ENCODE measurements at places on chromosomes 16 and 17.

- no peak for DNase-seq
Observed at GRCh38 chr16:27231692-27232060, 28.4 kb downstream of the KDM8 start.

GRCh38 chr17:49881054-49881402 is 33.2 kb upstream of the TAC4 start:
- DNase-seq: no peak

GRCh38 chr17:59754552-59754951 is 47.1 kb downstream of the VMP1 start:
- DNase-seq: peak; percentile 90

DNA sequence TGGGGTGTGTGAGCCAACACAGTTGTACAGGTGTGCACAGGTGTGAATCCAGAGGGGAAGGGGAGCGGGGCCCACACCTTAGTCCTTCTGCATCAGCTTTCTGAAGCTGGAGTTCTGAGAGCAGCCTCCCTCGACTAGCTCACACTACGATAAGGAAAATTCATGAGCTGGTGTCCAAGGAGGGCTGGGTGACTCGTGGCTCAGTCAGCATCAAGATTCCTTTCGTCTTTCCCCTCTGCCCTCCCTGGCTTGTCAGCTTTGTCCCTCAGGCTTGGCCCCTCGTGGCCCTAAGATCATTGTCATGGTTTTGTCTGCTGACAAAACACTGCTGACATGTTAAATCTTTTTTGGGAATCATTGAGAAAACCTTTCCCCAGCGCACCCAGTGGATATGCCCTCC is 47.5 kb downstream of the OR1D5 start:
- no peak for DNase-seq

DNA sequence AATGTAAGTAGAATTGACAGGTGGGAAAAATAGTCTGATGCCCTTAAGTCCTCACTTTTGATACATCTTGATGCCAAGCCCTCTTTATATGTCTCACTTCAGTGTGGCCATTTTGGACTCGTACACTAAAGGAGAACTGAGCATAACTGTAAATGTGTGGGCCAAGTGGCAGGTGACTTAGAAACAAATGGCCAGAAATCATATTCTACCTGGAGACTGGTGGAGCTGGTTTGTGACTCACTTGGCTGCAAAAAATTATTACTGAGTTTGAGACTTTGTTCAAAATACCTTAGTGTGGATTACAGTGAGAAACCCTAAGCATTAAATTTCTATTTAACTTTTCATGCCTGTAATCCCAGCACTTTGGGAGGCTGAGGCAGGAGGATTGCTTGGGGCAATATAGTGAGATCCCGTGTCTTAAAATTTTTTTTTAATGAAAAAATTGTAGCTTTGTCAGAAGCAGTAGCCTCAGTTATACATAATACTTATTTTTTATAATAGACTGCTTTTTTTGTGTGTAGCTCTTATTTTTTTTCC is 5.0 kb downstream of the HAPSTR1 start:
- no peak for DNase-seq

GRCh38 chr17:6512552-6512951 is 43.8 kb downstream of the PITPNM3 start:
- no peak for DNase-seq

- DNase-seq: no peak
Observed at GRCh38 chr17:62064791-62065563, at the start of gene MED13. Gene MED13 (minus strand): TSS chr17:62065278. CDS start chr17:62065205, 73 bp downstream.

DNA sequence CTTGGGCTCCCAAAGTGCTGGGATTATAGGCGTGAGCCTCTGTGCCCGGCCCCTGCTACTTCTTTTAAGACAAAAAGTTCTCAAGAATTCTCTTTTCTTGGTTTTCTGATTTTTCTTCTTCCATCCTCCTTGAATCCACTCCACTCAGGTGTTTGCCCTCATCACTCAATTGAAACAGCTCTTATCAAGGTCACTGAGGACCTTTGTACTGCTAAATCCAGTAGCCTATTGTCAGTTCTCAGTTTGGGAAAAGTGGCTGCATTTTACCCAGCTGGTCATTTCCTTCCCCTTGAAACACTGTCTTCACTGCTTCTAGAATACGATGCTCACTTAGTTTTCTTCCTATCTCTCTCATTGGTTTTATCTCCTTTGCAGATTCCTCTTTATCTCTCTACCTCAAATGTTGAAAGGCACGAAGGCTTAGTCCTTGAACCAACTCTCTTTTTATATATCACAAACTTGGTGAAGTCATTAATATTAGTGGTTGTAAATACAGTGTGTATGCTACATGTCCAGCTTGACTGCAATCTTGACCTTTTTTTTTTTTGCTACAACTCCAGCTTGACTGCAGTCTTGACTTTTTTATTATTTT is 29.8 kb downstream of the ZNRF1 start:
- DNase-seq: no peak

DNA sequence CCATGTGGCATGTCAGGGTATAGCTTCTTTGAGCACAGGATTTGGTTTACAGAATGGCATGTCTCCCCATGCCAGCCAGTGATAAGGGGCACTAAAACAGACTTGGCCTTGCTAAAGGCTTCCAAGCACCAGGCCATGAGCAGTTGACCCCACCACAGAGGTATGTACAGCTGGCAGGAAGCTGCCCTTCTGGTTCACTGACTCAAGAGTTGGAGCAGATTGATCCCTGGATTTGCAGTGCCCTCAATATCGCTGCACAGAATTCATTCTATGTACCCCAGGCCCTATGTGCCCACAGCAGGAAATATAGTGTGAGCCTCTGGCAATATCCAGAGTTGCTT is 24.3 kb downstream of the HLF start:
- no peak for DNase-seq

DNA sequence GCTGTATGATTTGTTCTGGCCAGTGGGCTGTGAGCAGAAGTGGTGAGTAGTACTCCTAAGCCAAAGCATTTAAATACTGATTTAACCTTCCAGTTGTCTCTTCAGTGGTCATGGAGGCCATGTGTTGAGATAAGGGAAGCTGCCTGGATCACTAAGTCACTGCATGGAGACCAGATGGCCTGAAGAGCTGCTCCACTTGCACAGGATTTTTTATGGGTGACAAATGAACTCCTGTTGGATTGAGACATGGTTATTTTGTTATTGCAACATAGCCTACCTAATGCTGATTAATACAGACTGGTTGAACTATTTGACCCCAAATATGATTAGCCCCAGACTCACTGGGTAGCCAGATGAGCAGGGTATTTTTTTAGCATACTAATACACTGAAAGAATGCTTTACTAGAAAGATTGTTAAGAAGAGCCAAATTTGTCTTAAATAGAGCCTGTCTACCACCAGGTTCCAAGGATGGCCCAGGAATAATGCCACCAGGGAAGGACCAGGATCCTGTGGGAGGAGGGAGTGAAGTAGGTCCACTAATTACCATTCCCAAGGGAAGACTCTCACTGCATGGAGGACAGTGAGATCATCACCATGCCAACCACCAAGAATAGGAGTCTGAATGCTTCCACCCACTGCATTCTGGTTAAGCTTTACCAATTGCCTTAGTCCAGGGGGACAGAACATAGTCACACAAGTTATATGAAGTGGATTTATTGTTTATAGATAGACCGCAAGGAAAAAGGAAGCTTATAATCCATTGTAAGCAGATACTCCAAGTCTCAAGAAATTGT is 187.4 kb upstream of the IRX6 start:
- no peak for DNase-seq

- peak; percentile 36 for DNase-seq
Observed at GRCh38 chr16:15682105-15682570, 32.1 kb downstream of the NDE1 start.

GRCh38 chr16:14292051-14292825 is 221.1 kb downstream of the MRTFB start:
- DNase-seq: no peak

GRCh38 chr16:46899443-46900143 is 15.4 kb downstream of the GPT2 start:
- no peak for DNase-seq

GRCh38 chr16:47858333-47858982 is 297.3 kb downstream of the ABCC12 start:
- DNase-seq: no peak

DNA sequence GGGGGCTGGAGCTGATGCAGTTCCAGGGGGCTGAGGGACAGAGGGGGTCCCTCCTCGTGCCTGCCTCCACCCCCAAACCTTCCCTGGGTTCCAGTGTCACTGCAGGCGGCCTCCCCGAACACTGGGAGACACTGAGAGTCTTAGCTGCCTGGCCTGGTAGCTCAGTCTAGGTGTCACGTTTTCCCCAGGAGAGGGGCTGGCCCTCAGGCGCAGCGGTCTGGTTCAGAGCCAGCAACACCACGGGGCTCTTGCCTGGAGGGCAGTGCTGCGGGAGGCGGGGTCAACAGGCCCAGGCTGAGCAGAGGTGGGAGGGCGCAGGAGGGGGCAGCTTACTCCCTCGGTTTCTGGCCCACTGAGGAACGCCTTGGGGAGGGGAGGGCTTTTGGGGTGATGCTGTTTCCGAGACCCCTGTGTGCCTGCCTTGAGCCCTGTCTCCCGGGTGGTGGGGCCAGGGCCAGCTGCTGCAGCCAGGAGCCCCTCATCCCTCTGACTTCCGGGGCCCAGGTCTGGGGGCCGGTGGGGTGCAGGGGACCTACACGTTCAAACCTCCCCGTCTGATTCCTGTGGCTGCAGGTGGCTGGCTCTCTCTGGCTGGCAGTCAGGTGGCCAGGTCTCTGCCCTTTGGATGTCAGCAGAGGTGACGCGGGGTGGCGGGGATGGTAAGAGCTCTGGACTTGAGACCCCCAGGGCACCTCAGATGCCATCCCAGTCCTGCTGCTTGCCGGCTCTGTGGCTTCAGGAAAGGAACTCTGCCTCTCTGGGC is 89.3 kb upstream of the GSE1 start:
- no peak for DNase-seq

DNA sequence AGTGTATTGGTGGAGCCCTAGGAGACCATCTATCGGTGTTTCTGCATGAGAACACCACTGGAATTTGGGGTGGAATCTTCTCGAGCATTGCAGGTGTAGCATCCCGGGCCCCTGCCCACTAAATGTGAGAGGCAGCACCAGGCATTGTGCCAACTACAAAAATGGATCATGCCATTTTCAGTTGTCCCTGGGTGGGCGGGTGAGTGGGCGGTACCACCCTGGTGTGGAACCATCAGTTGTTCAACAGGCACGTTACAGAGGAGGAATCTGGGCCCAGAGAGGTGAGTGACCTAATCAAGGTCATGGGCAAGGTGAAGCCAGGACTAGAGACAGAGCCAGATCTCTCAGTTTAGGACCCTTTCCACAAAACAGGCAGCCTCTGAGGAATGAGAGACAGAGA is 8.8 kb downstream of the PIPOX start:
- DNase-seq: no peak

- no peak for DNase-seq
Observed at GRCh38 chr16:52773026-52773425, 226.1 kb upstream of the TOX3 start.

- no peak for DNase-seq
Observed at GRCh38 chr17:67105213-67105612, 60.9 kb downstream of the CACNG1 start.

- DNase-seq: no peak
Observed at GRCh38 chr16:11084484-11084875, 140.1 kb downstream of the CLEC16A start.

DNA sequence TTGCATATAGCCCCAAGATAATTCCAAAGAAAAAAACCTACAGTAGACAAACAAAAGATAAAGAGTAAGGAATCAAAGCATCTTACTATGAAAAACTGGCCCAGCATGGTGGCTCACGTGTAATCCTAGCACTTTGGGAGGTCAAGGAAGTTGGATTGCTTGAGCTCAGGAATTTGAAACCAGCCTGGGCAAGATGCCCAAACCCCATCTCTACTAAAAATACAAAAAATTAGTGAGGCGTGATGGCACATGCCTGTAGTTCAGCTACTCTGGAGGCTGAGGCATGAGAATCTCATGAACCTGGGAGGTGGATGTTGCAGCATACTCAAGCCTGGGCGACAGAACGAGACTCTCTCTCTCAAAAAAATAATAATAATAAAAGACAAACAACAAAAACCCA is 764.7 kb upstream of the KIF2B start:
- DNase-seq: no peak

DNA sequence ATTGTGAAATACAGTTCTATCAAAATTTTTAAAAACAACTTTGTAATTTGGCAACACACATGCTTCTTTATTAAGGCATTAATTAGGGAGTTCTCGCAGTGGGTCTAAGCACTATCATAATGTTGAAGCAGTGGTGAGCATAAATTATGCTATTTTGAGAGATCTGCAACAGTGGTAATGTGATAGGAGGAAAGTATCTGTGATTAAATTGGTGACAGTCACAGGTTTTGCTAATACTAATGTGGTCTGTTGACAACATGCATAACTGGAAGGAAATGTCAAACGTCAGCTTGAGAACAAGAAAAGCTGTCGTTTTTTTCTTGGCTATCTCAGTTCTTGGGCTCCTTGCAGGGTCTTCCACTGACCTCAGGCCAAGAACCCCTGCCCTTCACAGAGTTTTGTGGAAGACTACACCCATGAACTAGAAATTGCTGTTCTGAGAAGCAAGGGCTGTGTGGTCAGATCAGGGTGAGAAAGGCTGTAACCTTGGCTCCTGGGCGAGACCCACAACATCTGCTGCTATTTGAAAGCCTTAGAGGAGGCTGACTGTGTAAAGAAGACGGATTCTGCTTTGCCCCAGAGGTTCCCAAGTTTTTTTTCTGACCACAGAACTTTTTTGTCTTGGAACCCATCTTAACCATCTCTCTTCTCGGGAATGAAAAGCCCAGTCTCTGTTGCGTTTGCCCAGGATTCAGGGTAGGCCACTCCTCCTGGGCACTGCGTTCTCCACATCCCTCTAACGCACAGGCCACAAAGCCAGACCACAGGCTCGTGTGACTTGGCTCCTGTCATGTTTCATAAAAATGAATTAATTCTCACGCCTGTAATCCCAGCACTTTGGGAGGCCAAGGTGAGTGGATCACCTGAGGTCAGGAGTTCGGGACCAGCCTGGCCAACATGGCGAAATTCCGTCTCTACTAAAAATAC is 13.9 kb downstream of the ATP2A1 start:
- DNase-seq: no peak

- no peak for DNase-seq
Observed at GRCh38 chr16:6803176-6803575, 529.5 kb upstream of the RBFOX1 start.

- DNase-seq: no peak
Observed at GRCh38 chr17:62787366-62787765, 20.7 kb downstream of the MARCHF10 start.

DNA sequence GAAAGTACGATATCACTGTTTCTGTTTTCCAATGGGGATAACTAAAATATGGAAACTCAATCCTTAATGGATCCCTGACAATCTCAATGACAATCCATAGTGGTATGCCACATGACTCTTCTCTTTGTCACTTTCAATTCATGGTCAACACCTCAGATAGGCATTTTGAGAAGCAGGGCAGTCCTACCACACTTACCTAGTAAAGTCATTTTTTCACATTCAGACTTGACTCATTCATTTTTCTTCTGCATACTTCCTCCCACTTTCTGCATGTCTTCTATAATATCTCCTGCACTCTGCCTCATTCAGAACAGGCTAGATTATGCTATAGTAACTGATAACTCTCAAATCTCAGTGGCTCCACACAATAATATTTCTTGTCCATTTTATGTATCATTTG is 117.5 kb downstream of the FTO start:
- no peak for DNase-seq

All from AG04450 (cell line).